ENCODE measurements at places on chromosomes 13 and 19. TPM values are rescaled to one million over a fixed set of nuclear protein-coding genes. Genes with fewer than 3 reads are reported as not detected.

The SLC27A5 gene
- total RNA-seq = 9.8 TPM

The TECR gene
- total RNA-seq = 64.4 TPM

The OR10H1 gene
- total RNA-seq = 0.10 TPM

The FGF22 gene
- total RNA-seq = 0.45 TPM

The DHRS12 gene
- total RNA-seq = 13.5 TPM

The CGB5 gene
- total RNA-seq = not detected

Measured in aorta (tissue), 5 donors.